NCI-H1417 (cell line): ENCODE measurements at places on chromosomes 7 and 10.

- no peak for DNase-seq
These were observed 60.0 kb upstream of the PDLIM1 start for GRCh38 chr10:95350830-95351228.

DNA sequence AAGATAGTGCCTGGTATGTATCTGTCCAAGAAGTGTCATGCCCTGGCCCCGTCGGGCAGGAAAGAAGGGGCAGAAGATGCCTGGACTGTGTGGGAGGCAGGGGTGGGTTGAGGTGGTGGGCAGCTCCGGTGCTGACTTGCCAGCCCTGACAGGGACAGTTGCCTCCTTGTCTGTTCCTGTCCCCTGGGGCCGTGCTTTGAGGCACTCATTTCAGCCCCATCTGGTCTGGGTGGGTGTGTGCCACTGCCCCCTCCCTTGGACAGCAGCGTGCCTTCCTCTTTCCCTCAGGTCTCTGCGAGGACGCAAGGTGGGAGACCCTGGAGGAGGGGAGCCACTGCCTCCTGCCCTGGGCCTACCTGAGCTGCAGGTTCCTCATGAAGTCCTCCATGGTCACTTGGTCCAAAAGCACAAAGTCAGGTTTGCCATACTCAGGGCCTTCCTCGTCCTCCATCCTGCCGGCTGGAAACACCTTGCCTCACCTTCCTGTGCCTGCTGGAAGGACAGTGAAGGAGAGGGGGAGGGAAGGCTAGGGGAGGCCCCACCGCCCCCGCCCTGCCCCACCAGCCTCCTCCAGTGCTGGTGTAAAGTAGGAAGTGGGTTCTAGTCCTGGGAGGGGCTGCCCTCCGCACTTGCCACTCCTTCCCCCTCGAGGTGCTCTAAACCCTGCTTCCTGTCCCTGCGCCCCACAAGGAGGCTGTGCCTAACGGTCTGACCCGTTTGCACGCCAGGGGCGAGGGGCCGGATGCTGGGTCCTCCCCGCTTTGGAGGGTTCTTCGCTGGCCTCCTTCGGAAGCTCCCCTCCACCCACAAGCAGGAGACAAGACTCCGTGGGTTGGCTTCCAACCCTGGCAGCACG lies at the start of gene MYO1G:
Gene MYO1G (minus strand): TSS at position 505 of the 856 bp plus-strand sequence. CDS start 54 bp downstream, at position 451.
- no peak for DNase-seq

DNA sequence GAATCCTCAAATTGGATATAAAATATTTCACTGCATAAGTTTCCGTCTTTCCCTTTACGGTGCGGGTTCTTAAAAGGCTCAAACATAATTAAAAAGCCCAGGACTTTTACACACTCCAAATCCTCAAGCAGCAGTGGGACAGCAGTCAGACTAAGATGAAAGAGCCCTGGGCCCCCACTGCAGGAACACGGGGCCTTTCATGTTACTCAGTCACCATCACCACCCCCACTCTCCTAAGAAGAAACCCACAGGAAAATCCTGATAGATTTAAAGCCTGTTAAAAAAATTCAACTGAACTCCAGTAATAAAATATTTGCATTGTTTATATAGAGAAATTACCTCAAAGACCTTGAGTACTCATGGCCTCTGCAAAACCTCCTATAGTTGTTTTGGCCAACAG lies 74.0 kb upstream of the TRIL start:
- DNase-seq: no peak

DNA sequence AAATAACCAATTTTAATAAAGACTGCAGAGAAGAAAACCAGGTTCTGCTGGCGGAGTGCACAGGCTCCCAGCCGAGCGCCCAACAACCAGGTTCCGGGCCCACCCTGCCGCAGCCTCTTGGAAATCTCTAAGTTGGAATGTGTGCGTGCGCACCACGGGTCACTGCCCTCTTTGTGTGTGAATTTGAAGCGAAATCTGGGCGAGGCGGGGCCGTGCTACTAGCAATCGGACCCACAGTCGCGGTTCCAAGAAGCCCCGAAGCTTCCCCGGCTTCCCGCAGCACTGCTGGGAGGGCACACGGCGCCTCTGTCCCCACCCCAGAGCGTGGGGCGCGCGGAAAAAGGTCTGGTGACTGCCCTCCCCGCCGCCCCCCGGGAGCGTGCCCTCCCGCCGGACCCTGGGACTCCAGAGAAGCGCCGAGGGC lies 666 bp upstream of the MAP3K8 start:
- no peak for DNase-seq

- DNase-seq: no peak
These were observed 8.7 kb downstream of the SLC18A2 start for GRCh38 chr10:117249493-117250093.

GRCh38 chr10:109978481-109978880 lies 29.3 kb upstream of the ADD3 start:
- no peak for DNase-seq
